Activated T-helper 1 cell treated with Interleukin-2 at 50 U/mL for 16 hours (primary cell): ENCODE measurements at places on chromosomes 1 and 21.

- no peak for DNase-seq
Observed at GRCh38 chr1:16922466-16922865, 735 bp downstream of the CROCC start.

DNA sequence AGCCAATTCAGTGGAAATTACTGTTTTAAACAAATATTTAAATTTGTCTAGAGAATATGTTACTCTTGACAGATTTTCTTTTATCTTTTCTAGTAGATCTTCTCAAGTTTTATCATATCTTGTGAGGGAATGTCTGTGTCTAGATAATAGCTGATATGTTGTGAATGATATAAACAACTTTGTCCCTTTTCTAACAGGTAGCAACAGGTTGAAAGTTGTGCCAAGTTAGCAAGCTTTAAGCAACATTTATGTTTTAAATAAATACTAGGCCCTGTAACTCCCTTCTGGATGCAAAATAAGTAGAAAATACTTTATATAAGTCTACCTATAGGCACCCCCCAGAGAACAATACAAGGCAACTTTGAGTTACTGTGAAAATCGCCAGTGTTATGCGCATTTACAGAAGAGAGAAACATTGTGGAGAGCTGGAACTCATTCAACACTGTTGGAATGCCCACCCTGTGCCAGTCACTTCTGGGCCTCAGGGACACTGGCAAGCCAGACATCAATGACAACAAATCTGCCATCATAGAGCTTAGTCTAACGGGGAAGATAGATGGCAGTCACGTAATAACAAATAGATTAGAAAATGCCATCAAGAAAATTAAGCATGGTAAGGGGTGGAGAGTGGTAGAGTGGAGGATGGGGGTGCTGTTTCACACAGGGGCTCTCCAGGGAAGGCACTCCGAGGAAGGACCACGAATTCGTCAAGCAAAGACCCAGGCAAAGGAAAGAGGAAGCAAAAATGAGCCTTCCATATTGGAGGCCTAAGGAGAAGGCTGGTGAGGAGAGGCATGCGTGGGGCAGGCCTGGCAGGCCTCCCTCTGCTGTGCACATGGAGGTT is 4.4 kb downstream of the MAP3K21 start:
- DNase-seq, result no peak

- no peak for DNase-seq
Observed at GRCh38 chr1:71593523-71593922, 512.7 kb upstream of the ZRANB2 start.

DNA sequence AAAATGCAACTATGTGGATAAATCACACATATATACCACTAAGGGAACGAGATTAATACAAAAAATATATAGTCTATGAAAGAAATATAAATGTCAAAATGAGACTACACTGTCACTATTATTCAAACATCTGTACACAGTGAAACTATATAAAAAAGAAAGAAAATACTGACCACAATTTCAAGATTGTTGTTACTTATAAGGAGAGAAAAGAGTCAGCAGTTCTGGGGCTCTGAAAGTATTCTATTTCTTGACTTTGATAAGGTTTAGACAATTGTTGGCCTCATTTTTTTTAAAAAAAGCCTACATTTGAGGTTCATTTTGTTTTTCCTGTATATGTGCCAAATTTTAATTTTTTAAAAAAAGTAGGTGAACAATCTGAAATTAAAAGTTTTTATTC is 319.3 kb upstream of the CHRM3 start:
- no peak for DNase-seq

DNA sequence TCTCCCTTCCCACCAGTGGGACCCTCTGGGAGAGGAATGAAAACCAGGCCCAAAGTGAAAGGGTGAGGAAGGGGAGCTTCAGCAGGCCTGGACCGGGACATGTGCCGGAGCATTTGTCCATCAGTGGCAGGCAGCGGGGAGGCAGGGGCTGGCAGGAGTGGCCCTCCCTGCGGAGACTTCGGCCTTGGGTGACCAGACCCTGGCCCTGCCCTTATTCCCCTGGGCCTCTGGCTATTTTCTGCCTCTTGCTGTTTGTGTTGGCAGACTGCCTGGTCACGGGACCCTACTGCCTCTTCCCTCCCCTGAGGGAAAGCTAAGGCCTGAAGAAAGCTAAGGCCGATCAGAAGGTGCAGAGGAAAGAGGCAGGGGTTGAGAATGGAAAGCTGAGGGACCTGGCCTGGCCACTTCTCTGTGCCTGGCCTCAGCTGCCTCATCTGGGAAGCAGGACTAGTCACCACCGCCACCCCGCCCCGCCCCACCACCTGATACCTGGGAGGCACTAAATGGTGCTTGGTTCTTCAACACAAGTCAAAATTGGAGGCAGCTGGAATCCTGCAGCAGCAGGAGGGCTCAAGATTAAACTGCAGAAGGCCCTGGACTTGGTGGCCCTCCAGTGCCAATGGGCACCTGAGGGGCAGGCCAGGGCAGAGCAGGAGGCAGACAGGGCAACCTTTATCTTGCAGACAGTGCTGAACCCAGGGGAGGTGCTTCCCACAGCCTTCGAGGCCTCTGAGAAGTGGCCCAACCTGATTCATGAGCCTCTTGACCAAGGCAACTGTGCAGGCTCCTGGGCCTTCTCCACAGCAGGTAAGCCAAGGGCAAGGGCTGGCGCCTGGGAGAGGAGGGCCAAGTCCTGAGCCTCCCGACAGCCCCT is 7.9 kb downstream of the TINAGL1 start:
- no peak for DNase-seq

DNA sequence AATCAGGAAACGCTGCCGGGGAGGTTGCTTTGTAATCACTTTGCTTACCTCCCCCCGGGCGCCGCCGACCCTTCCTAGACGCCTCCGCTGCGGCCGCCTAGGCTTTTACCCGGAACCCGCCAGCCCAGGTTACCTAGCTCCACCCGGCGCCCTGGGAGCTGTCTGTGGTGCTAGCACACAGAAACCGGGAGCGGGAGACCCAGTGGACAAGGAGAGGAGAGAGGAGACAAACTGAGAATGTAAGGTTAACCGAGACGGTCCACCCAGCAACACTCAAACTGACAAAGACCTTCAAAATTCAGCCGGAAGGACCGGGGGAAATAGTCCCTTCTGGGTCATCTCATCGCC is 9.8 kb downstream of the BARHL2 start:
- no peak for DNase-seq

GRCh38 chr1:244989813-244990212 is 125.5 kb upstream of the HNRNPU start:
- DNase-seq, result no peak

DNA sequence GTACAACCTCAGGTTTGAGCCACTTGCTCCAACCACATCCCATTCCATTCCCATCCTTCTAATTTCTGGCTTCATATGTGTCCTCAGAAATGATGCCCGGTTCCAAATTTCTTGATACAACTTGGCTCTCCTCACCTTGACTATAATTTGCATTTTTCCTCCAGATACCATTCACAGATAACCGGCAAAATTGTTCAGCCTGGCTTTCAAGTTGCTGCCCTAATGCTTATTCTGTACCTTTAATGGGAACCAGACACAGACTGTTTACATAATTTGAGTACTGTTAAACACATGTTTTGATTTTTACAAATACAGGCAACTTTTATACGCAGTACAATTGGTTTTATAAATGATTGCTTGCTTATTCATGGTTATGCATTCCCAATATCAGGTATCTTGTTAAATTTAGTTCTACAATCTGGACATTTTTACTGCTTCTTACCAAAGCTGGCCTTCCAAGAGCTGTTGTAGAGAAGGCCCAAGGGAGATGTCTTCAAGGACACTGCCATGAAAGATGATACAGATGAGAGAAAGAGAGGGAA is 649.5 kb upstream of the CAMK1G start:
- DNase-seq, result no peak

- DNase-seq, result no peak
Observed at GRCh38 chr1:5691795-5692509, 300.3 kb downstream of the NPHP4 start.

DNA sequence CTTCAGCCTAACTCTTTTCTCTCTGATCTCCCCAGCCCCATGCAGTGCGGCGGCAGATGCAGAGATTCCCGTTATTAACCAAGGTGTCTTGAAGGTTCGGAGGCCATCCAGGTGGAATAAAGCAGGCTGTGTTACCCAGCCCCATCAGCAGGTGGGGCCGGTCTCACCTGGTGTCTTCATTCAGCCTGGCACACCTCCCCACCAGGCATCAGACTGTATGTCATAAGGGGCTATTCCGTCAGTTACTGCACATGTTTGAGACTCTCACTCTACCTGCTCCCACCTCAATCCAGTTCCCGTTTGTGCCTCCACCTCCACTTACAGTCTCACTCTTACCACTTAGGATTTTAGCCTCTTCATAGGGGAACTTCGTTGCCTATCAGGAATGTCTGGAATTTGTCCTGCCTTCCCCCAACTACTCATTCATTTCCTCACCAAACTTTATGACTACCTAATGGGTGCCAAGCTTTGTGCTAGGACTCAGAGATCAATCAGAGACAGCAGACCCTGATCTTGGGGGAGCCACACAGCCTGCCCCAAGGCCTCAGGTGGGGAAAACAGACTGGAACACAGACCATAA is 170.2 kb downstream of the PLPP3 start:
- no peak for DNase-seq

DNA sequence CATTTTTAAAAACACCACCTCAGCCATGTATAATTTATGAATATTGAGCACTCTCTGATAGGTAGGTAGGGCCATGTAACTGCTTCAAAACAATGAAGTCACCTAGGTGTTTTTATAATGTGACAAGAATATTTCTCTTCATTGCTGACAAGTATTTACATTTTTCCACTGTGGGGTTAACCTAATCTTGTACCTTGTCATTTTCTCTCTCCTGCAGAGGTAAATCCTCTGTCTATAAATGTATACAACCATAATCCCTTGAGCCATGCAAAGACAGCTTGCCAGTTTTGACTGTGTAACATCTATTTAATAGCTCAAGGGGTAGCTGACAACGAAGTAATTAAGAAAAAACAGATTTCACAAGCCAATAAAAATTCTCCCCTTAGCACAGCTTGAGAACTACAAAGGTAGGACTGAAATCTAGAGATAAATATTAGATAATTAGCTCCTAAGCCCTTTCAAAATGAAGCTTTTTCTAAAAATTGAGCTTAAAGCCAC is 137.6 kb upstream of the POGK start:
- DNase-seq, result no peak

- DNase-seq, result no peak
Observed at GRCh38 chr1:117138561-117138960, 17.0 kb upstream of the TRIM45 start.

DNA sequence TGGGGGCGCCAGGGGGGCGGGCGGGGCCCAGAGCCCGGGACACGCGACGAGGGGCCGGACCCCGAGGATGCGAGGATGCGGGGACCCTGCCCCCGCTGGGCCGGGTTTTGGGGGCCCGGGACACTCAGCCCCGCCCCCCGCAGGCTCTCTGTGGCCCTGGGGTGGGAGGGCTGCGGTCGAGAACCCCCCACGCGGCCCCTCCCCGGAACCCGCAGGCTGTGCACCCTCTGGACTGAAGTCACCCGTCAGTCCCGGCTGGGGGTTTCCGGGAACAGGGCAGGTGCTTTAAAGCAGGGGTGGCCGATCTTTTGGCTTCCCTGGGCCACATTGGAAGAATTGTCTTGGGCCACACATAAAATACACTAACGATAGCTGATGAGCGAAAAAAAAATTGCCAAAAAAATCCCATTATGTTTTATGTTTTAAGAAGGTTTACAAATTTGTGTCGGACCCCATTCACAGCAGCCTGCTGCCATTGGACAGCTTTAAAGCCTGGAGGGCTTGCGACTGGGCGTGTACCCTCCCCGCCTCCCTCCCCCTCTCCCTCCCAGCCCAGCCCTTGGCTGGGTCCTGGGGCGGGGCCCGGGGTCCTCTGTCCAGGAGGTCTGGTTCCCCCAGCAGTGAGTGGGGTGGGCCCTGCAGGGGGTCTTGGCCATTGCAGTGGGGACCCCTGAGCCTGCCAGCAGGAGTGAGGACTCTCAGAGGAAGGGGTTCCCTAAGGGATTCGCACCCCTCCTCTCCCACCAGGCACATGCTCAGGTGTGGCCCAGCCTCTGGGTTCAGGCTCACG is 21.6 kb upstream of the C1orf159 start:
- DNase-seq, result peak; percentile 55

GRCh38 chr21:42000908-42001307 is 9.3 kb downstream of the ZBTB21 start:
- no peak for DNase-seq

- no peak for DNase-seq
Observed at GRCh38 chr21:35995522-35996088, 64.7 kb downstream of the SETD4 start.

- DNase-seq, result no peak
Observed at GRCh38 chr21:35019631-35020032, 29.5 kb downstream of the RUNX1 start.

DNA sequence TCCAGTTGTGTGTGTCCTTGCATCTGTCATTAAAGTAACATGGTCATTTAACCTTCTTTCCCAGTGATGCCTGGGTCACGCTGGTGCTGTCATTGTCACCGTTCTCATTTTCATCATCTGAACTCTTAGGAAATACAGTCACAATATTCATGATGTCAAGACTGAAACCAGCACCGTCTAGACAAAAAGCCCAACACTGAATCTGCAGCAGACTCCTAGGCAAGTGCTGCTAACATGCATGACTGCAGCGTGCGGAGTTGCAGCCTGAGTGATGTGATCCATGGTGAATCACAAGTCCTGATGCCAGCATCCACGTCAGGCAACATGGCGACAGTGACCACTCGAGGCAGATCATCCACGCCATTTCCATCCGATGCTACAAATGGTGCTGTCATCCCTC is 37.6 kb downstream of the MRPL37 start:
- no peak for DNase-seq

DNA sequence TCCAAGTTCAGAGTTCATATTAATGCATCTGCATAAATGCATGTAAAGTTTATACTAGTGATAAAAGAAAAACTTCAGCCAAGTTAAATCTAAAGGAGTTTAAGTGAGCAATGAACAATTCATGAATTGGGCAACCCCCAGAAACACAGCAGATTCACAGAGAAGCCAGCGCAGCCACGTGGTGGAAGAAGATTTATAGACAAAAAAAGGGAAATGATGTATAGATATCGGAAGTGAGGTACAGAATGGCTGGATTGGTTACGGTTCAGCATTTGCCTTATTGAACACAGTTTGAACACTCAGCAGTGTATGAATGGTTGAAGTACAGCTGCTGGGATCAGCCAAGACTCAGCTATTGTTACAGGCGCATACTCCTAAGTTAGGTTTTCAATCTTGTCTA is 5.7 kb downstream of the AK5 start:
- DNase-seq, result no peak

- no peak for DNase-seq
Observed at GRCh38 chr1:202575918-202576653, 134.2 kb downstream of the SYT2 start.

DNA sequence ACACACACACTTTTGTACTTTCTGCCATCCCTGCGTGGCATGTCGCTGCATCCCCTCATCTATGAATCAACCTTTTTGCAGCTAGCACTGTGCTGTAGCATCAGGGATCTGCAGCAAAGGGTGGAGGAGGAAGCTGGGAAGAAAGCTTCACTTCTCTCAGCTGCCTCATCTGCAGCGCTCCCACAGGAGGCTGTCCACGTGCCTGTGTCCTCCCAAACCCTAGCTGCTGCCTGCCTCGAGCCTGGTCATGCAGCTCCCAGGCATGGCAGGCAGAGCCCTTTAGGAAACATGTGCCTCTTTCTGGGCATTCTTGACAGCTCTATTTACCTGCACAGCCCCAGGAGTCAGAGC is 262.1 kb upstream of the SGIP1 start:
- DNase-seq, result no peak
